AG08395 (cell line): ENCODE measurements at places on chromosomes 3 and 15.

DNA sequence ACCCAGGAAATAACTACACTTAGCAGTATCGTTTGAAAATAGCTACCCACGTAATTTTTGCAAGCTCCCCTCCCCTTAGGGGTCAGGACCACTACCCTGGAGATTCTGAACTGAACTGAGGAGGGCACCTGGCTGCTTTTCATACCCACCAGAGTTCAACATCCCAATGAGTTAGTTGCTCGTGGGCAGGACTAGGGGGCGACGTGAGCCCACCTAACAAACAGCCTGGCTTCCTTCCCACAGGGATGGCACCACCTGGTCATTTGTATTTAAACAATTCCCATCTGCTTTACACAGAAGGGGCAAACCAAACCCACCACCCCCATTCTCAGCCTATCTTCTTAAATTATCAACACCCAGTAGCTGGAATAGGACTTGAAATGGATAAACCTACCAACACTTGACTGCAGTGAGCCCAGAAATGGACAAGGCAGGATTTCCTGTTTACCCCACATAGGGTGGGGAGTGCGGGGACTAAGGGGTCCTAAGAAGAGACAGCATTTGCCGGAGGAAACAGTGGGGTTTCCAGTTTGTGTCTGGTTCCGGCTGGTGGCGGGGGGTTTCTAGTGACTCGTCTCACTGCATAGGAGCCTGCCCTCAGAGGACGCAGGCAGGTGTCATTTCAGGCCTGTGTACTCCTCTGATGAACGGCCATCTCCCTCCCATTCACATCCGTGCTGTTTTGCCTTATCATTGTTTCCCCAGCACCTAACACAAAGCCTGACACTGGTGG is 11.6 kb upstream of the VGLL4 start:
- no peak for DNase-seq

DNA sequence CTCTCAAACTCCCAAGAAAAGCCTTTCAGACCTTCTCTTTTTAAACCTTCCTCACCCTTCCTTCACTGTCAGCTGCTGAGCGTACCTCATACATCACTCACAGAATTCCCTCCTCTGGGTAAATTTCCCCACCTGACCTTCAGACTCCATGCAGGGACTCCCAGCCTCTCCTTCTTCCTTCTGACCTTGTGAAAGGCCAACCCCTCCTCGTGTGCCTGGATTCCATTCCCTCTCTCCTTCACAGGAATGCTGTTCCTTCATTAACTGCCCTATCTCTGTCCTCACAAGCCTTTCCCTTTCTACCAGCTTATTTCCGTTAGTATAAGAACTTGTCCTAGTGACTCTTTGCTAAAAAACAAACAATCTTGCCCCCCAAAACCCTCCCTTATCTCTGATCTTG is 69.7 kb upstream of the MME start:
- DNase-seq, result no peak

DNA sequence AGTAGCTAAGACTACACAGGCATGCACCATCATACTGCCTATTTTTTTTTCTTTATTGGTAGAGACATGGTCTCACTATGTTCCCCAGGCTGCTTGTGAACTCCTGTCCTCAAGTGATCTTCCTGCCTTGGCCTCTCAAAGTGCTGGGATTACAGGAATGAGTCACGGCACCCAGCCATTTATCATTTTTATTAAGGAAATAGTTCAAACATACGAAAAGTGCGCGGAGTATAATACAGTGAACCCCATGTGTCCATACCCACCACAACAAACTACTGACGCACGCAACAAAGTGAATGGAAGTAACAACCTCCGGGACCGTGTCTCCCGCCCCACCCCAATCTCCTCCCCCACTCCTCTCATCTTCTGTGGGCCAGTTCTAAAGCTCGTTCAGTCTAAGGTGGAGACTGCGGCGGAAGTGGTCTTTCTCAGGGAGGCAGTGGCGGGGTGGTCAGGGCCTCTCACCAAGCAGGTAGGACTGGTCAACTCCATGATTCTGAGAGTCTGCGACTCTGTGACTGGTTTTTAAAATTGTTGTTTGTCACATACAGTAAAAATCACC is 42.1 kb downstream of the DNAJB8 start:
- DNase-seq, result peak; percentile 48

- DNase-seq, result no peak
Measured at GRCh38 chr3:174253940-174254339, 605.2 kb upstream of the NAALADL2 start.

- peak; percentile 41 for DNase-seq
Measured at GRCh38 chr3:189947948-189948723, 172.6 kb downstream of the P3H2 start.

DNA sequence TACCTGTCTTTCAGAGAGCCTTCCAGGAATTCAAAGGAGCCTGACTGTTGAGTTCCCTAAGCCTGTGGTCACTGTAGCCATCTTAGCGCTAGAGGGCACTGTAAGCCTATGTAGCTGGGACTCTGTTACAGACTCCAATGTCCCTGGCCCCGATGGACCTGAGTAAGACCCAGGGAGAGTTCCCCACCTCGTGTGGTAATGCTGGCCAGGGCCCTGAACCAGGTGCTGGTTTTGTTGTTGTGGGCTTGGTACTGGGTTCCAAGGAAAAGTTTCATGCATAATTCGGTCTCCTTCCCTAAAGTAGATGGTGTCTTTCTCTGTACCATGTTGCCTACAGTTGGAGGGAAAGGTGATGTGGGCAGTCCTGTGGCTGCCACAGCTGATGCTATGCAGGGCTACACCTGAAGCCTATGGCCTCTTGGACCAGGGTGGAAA is 32.4 kb downstream of the CDAN1 start:
- DNase-seq, result peak; percentile 77

- DNase-seq, result no peak
Measured at GRCh38 chr3:7082244-7082643, 221.3 kb downstream of the GRM7 start.

GRCh38 chr3:181839039-181839915 is 127.6 kb downstream of the SOX2 start:
- no peak for DNase-seq

- DNase-seq, result no peak
Measured at GRCh38 chr3:41188306-41188705, 11.0 kb upstream of the CTNNB1 start.

GRCh38 chr3:21826416-21826815 is 75.4 kb upstream of the ZNF385D start:
- DNase-seq, result peak; percentile 24

- DNase-seq, result peak; percentile 16
Measured at GRCh38 chr3:65196663-65197062, 508.9 kb upstream of the ADAMTS9 start.

- DNase-seq, result no peak
Measured at GRCh38 chr3:31750341-31750740, 217.6 kb downstream of the STT3B start.

DNA sequence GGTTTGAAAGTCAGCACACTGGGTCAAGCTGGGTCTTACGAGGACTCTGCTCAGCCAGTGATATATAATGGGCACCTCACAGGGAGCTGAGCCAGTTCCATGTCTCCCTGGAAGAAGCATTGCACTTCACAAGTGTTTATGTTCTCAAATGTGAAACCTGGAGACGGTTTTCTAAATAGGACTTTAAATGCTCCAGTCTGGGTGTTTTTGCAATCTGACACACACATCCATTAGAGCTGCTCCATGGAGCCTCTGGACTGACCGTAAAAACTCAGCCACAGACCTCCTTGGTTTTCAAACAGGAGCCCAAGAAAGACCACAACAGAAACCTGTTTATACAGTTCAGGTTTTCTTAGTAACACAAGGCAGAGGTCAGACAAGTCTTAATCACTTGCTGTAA is 201.3 kb upstream of the LRIG1 start:
- DNase-seq, result no peak

DNA sequence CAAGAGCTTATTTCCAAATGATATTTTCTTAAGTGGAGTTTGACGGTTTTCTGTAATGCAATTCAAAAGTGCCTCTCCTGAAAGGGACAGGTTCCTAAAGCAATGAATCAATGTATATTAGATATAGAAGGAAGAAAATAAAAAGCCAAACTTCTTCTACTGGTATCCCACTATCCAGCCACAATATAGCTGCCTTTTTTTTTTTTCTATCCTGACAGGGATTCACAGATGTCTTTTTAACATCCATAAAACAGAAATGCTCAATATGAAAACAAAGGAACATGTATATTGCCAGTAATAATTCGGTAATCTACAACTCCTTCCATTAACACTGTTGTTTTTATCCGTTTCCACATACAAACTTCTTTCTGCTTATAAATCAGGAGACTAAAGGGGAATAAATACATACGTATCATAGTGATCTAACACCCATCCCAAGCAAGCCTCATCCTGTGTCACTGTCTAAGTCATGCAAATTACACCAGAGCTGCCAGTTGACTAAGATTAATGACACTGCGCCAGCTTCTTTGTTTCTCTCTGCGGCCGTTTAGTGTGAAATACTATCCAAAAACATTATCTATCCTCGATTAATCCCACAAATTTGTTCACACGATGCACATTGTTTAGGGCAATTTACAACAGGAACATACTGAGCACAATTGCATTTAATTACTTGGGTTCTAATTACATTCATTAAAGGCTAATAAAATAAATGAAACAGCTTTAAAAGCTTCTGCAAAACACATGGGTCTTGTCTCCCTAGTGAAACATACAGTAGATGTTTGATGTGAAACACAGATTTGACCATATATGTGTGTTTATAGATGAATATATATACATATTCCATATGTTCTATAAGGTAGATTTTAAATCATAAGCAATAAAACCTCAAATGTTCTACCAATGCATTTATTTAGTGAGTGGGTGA is 51.9 kb upstream of the CDIN1 start:
- peak; percentile 6 for DNase-seq

DNA sequence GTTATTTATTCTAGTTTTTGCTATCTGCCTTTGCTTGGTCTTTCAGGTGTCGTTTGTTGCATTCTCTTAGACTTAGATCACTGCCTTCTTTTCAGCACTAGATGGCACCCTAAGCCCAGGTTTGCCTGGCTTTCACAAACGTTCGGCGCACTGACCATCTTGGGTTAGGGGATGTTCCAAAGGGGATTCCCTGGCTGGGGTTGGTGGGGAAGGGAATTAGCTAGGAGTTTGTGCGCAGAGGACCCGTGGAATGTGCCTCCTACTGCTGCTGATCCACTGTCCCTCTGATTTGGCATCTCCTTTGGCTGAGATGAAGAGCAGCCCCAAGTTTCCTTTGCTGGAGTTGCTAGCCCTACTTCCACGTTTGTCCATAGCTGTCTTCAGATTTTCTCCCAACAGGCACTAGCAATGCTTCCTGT is 33.9 kb downstream of the PFN2 start:
- peak; percentile 45 for DNase-seq

GRCh38 chr3:120227710-120228347 is 57.2 kb downstream of the GPR156 start:
- no peak for DNase-seq
